Glutamatergic neuron (in vitro differentiated cells): ENCODE measurements at places on chromosomes 16 and 17. TPM values are rescaled to one million over a fixed set of nuclear protein-coding genes. Genes with fewer than 3 reads are reported as not detected.

The LLGL2 gene
- 4.8 TPM for total RNA-seq

The ITGAD gene
- not detected for total RNA-seq

The PIPOX gene
- 1.4 TPM for total RNA-seq

The DYNLRB2 gene
- total RNA-seq = not detected

DNA sequence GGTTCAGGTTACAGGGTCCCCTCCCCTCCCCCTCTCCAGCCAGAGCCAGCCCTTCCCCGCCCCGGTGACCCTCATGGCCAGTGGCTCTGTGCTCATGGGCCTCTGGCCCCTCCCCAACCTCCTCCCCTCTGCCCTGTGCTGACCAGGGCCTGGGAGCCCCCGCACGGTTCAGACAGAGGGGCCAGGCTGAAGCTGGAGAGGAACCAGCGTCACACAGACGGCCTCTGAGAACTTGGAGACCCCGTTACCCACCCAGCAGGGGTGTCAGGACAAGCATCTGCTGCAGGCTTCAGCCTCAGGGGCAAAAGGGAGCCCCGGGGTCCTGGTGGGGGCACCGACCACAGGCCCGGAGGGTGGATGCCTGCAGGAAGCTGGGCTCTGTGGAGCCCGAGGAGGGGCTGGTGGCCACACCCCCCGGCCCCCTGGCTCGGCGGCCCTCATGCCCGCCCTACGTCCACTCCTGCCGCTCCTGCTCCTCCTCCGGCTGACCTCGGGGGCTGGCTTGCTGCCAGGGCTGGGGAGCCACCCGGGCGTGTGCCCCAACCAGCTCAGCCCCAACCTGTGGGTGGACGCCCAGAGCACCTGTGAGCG lies at the start of gene WFIKKN1:
Gene WFIKKN1, plus strand, starts transcription at position 171 of the 591 bp plus-strand sequence. Its CDS starts 269 bp downstream, at position 440.
- peak; percentile 71 for DNase-seq
- peaks cover 12% of the 10 kb centered on the region for H3K4me1 ChIP-seq
- H3K4me3 ChIP-seq = peak within 1 kb of the TSS; percentile 74

- H3K27me3 ChIP-seq = peaks cover 2% of the 10 kb centered on the region
- H3K4me1 ChIP-seq = no peaks in the 10 kb centered on the region
- no peak overlapping the region for H3K27ac ChIP-seq
Observed at GRCh38 chr16:24624102-24624501, 84.7 kb downstream of the RBBP6 start.

- H3K4me1 ChIP-seq = peaks cover 50% of the 10 kb centered on the region
- no peak overlapping the region for H3K27ac ChIP-seq
- H3K27me3 ChIP-seq = no peaks in the 10 kb centered on the region
- DNase-seq = no peak
- H3K36me3 ChIP-seq = peaks cover 4% of the 10 kb centered on the region
Observed at GRCh38 chr17:62900096-62900495, 65.9 kb upstream of the TANC2 start.

DNA sequence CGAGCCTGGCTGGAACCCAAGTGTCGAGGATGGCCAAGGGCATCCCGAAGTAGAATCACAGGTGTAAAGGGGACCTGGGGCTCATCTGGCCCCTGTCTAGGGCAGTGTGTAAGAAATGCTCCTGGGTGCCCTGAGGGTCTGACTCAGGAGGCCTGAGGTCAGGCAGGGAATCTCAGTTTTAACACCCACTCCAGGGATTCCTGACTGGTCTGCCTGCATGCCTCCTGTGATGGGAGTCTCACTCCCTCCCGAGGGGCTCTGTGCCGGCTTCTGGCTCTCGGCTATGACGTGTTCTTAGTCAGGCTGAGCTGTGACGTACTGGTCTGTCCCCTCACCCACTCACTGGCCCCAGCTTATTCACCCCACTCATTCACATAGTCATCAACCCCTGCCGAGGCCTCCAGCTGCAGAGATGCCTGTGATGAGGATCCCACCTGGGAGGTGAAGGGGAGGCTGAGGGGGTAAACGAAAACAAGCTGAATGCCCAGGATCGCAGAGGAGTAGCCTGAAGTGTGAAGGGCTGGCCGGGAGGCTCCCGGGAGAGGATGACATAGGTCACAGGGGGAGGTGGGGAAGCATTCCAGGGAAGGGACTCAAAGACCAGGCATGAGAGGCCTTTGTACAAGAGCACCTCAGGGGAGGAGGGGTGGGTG lies 23.8 kb downstream of the FAM83G start:
- no peak overlapping the region for H3K4me3 ChIP-seq
- no peaks in the 10 kb centered on the region for H3K4me1 ChIP-seq
- H3K27me3 ChIP-seq = no peaks in the 10 kb centered on the region
